ENCODE measurements at places on chromosomes 3 and 15. TPM values are rescaled to one million over a fixed set of nuclear protein-coding genes. Genes with fewer than 3 reads are reported as not detected.

PLA2G4E gene
- total RNA-seq: 0.05 TPM

GRCh38 chr3:182399978-182400737 is 393.1 kb upstream of the ATP11B start:
- H3K4me1 ChIP-seq: no peaks in the 10 kb centered on the region
- no peaks in the 10 kb centered on the region for H3K27me3 ChIP-seq
- no peak for DNase-seq
- H3K27ac ChIP-seq: no peak overlapping the region
- no peak overlapping the region for H3K4me3 ChIP-seq

DNA sequence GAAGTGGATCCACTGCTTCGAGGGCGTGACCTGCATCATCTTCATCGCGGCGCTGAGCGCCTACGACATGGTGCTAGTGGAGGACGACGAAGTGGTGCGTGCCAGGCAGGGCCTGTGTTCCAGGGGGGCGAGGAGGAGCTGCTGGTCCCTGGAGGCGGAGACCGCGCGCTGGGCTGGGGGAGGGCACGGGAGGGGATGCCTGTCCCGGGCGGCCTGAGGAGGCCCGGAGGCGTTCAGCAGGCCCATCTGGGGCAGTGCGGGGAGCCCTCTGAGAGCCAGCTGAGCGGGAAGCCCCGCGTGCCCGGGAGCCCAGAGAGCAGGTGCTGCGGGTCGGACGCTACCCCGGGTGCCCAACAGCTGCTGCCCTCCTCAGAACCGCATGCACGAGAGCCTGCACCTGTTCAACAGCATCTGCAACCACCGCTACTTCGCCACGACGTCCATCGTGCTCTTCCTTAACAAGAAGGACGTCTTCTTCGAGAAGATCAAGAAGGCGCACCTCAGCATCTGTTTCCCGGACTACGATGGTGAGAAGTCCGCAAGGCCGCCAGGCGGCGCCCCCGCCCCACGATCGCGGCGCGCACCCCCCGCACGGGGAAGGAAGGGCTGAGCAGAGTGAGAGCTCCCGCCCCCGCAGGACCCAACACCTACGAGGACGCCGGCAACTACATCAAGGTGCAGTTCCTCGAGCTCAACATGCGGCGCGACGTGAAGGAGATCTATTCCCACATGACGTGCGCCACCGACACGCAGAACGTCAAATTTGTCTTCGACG is 2.9 kb downstream of the GNAT1 start:
- H3K27ac ChIP-seq: no peak overlapping the region
- peaks cover 30% of the 10 kb centered on the region for H3K27me3 ChIP-seq
- H3K4me1 ChIP-seq: peaks cover 10% of the 10 kb centered on the region
- peak; percentile 83 for DNase-seq
- H3K36me3 ChIP-seq: no peaks in the 10 kb centered on the region

DNA sequence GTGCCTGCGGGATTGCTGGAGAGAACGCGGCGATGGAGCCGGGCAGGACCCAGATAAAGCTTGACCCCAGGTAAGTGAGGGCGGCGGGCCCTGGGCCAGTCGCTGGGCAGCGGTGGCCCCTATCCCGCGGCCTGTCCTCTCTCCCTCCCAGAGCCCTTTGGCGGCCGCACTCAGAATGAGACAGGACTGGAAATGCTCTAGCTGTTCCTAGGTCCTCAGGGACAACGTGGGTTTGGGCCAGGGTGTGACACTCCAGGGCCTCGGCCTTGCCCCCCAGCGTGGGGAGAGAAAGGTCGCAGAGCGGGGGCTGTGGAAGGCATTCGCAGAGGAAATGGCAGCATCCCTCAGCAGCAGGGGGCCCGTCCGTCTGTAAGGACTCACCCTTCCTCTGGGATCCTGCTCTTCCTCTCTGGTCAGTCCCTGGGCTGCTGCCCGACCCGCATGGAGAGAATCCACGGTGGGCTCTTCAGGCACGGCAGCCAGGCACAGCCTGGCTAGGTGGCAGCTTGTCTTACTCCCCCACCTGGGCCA is 412 bp downstream of the SLC51A start:
- no peaks in the 10 kb centered on the region for H3K36me3 ChIP-seq
- H3K27ac ChIP-seq: no peak overlapping the region
- DNase-seq: no peak
- H3K4me1 ChIP-seq: peaks cover 21% of the 10 kb centered on the region
- H3K27me3 ChIP-seq: no peaks in the 10 kb centered on the region

DNA sequence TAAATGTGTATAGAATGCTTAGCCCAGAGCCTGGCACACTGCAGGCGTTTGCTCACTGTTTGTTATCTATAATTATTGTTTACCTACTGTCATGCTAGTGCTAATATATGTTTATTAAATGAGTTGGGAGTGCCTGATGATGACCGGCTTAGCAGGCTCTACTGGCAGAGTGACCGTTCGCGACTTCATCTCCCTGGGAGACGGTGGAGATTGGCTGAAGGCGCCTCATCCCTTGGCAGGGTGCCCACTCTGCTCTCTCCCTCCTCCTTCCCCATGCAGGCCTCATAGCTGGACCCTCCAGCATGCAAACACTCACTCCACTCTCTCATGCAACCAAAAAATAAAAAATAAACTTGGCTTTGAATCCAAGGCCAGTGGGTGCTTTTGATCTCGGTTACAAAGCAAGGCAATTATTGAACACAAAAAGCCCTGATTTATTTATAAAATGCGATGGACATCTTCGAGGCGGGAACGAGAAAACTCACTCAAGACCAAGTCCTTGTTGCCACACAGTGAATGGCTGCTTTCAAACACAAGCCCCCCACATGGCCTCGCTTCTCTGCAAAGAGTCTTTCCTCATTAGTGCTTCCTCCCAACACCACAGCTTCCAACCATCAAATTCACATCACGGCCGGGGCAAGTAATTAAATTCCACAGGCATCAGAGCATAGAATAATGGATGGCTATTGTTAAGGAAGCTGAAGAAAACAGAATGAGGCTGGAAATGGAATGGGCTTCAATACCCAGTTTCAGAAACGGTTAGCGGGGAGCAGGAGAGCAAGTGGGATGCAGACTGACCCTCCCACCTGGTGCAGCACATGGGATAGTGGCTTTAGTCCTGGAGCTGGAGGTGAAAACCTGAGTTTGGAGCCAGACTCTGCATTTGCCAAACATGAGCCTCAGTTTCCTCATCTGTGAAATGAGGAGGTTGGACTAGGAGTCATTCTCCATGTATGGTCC is 135.7 kb upstream of the RAD18 start:
- H3K36me3 ChIP-seq: no peaks in the 10 kb centered on the region
- peaks cover 19% of the 10 kb centered on the region for H3K27me3 ChIP-seq
- H3K4me1 ChIP-seq: no peaks in the 10 kb centered on the region
- H3K27ac ChIP-seq: no peak overlapping the region
- no peak overlapping the region for H3K4me3 ChIP-seq

LEKR1 gene
- total RNA-seq: 0.76 TPM

GRCh38 chr3:21954709-21955108 is 203.7 kb upstream of the ZNF385D start:
- no peak for DNase-seq
- no peaks in the 10 kb centered on the region for H3K27me3 ChIP-seq
- no peak overlapping the region for H3K27ac ChIP-seq
- no peak overlapping the region for H3K4me3 ChIP-seq
- no peaks in the 10 kb centered on the region for H3K36me3 ChIP-seq

DNA sequence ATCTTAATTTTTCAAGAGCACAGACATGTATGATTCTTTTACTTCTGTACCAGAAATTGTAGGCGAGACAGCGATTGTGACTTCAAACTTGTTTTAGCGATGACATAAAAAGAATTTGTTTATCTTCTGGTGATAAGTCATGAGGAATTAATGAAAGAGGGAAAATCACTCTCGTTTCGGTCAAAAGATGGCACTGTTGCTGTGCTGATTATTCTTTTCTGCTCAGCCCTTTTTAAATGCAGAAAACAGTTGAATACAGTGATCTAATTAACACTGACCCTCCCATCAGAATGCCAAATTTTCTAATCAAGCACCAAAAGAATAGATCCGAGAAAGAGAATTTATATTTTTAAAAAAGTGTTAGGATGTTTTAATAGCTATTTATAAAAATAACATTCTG is 52.6 kb downstream of the NSUN3 start:
- H3K4me3 ChIP-seq: no peak overlapping the region
- H3K36me3 ChIP-seq: peaks cover 15% of the 10 kb centered on the region
- DNase-seq: no peak
- H3K27me3 ChIP-seq: no peaks in the 10 kb centered on the region
- H3K27ac ChIP-seq: no peak overlapping the region

- no peak for DNase-seq
- H3K4me1 ChIP-seq: no peaks in the 10 kb centered on the region
- no peaks in the 10 kb centered on the region for H3K36me3 ChIP-seq
- peaks cover 5% of the 10 kb centered on the region for H3K27me3 ChIP-seq
Observed at GRCh38 chr3:98805571-98805970, 42.4 kb downstream of the ST3GAL6 start.

Measured in activated CD8-positive, alpha-beta memory T cell treated with anti-CD3 and anti-CD28 coated beads, Interleukin-2, amount 10 ng/mL, durations not matched to agents 7 days and 5 days (primary cell).